ENCODE measurements at places on chromosomes 7 and 10.
A peak's percentile ranks its signal among the peaks of the same experiment; 100 is the strongest.

DNA sequence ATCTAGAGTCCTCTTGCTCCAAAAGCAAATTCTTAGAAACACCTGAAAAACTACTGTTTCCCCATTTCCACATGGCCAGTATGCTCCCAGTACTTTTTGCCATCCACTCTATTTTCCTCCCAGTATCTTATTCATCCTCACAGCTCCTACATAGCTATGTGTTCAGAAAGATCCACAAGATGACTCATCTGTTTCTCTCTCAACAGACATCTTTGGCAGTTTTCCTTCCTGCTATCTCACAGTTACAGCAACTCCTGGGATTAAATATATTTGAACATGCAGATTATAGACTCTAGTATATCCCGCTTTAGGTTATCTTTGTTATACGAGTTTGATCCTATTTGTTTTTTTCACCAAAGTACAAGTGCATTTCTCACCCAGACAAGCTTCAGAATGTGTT is 675.6 kb upstream of the POT1 start:
- DNase-seq: no peak

DNA sequence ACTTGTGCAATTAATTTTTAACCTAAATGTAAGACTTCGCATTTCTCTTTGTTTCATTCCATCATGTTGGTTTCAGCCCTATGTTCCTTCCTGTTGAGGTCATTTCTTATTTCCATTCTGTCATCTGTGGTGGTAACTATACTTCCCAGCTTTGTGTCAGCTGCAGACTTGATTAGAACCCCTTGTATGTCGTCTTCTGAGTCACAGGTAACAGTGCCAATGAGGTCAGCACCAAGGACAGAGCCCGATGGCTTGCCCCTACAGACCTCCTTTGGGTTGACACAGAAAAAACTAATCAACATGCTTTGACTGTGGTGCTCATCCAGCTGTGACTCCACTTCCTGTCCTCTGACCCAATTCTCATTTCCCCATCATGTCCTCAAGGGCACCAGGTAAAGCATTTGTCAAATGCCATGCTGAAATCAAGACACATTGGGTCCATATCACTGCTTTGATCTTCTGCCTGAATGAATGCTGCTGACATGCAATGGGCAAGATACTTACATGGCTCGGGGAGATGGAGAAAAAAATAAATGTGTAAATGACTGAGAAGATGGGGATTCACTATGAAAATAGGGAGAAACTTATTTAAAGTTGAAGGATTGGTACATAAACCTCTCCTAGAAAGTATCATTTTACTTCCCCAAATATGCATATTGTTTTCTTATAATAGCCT is 25.6 kb upstream of the CRTAC1 start:
- no peak for DNase-seq

DNA sequence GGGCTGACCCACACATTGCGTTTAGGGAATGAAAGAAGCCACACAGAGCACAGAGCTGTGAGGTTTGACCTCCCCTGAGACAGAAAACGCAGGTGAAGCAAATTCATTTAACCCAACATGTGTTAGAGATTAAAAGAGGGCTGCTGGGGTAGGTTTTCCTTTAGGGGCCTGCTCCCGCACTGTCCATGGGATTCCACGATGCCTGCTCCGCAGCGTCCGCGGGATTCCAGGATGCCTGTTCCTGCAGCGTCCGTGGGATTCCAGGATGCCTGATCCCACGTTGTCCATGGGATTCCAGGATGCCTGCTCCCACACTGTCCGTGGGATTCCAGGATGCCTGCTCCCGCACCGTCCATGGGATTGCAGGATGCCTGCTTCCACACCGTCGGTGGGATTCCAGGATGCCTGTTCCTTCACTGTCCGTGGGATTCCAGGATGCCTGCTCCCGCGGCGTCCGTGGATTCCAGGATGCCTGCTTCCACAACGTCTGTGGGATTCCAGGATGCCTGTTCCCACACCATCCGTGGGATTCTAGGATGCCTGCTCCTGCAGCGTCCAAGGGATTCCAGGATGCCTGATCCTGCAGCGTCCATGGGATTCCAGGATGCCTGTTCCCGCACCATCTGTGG is 78.7 kb downstream of the VIPR2 start:
- DNase-seq: no peak

DNA sequence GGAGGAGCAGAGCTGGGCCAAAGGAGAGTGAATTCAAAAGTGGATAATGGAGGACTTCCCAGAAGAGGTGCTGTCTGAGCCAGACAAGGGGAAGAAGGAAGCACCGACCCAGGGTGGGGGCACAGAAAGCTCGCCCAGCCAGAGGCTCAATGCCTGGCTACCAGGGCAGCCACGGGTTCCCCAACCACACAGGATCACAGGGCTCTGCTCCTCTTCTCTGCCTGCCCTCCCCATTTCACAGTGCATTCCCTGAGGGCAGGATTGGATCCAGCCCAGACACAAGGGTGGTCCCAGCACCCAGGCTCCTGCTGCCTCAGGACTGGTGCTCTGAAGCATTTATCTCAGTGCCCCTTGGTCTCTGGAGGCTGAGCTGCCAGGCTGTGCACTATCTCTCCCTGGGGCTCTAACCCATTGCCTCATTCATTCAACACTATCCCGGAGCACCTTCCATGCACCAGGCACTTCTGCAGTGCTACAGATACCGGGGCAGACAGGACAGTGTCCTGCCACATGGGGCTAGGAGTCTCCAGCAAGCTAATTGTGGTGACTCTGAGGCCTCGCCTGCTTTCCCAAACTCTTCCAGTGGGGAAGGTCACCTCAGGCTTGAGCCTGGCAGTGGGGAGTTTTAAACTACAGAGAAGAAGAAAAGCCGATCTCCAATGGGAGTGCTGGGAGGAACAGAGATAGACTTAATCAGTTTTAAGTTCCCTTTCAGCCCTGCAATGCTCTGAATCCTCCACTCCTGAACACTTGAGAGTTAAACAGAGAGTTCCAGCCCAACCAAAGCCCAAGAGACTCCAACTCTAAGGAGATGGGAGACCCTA is 201.8 kb upstream of the ZMIZ1 start:
- no peak for DNase-seq

DNA sequence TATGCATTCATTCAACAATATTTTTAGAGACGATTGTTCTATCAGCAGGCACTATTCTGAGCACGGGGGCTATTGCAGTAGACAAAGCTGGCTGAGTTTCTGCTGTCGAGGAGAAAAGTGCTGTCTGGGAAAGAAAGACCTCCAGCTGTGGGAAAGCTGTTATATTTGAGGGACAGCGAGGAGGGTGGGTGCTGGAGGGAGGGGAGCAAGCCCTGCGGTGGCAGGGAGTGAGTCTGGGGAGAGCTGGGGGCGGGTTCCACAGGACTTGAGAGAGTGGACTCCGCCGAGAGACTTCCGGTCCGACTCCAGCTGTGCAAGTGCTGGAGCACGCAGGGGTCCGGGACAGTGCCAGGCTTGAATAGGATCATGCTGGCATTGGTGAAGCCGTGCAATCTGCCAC is 602.1 kb upstream of the FOXK1 start:
- no peak for DNase-seq

DNA sequence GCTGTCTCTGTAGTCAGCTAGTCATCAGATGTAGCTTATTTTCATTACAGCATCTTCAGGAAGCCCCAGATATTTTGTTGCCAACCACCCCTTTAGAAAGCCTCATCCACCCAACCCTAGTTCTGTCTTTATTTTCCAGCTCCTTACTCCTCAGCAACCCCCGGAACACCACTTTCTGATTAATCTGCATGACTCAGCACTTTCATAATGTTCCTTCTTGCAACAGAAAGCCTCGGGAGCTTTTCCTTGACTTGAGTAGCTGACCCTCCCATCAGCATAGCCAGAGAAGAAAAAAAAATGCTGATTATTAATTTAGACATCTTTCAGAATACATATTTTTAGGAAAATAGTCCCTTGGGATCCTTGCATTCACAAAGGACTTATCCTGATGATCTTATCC is 244.0 kb upstream of the CXCL12 start:
- DNase-seq: peak; percentile 65

- no peak for DNase-seq
These were observed 41.2 kb upstream of the AKR1E2 start for GRCh38 chr10:4784667-4785333.

DNA sequence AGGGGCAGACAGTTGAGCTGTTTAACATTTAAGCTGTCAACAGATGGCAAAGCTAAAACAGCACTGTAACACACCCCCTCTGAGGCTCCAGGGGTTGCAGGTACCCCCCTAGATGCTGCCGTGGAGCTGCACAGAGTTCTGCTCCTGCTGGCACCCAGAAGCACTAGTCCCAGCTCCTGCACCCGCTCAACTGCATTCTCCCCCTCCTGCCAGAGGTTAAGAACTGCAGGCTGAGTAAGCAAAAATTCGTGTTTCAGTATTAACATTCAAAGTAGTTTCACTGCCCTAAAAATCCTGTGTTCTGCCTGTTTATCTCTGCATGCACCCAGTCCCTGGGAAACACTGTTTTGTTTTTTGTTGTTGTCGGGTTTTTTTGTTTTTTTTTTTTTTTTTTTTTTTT is 790.8 kb upstream of the KCND2 start:
- peak; percentile 1 for DNase-seq

DNA sequence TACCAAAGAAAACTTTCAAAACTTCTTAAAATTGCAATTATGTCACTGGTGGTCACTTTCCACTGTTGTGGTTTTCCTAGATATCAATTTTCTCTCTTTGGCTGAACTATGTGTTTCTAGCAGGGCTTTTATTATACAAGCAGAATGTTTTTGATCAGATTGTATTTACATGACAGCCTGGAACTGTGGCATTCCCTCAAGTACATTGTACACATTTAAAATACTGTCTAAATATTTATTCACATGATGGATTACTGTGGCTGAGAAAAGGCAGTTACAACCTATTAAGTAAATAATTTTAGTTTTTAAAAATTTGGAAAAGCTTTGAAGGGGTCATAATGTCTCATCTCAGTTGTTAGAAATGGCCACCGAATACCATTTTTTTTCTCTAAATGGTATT is 231.9 kb upstream of the PPP1R3A start:
- no peak for DNase-seq

DNA sequence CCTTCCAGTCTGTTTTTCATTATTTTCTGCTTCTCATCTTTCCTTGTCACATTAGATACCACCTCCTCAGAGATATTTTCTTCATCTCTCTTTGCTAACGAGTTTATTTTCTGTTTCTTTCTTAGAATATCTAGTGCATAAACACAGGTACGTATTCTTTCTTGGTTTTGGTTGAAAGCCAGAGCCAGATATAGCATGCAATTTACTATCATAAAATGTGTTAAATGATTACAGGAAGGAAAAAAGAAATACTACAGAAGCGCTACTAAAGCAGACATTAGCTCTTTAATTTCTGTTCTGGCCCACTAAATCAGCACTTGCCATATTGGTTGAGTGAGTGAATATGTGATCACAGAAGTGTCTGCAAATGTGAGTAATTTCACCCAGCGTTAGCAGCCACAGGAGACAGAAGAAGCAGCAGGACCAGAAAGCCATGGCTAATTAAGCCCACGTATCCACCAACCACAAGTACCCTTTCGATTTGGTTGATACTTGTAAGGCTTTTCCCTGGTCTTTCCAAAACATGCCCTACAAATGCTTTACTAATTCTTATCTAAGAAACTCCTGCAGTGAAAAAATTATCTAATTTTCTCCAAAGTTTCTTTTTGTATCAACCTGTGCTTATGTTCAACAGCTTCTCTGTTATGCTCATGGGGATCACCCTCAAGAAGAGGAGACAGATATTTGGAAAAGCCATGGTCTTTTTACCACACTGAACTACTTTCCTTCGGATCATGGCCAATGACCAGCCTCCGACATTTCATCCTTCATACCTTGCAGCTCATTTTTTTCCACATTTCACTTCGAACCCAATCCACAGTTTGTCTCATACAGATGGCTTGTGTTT is 23.1 kb upstream of the MACC1 start:
- DNase-seq: no peak

GRCh38 chr10:50228672-50229071 is 22.6 kb downstream of the ASAH2 start:
- DNase-seq: no peak

DNA sequence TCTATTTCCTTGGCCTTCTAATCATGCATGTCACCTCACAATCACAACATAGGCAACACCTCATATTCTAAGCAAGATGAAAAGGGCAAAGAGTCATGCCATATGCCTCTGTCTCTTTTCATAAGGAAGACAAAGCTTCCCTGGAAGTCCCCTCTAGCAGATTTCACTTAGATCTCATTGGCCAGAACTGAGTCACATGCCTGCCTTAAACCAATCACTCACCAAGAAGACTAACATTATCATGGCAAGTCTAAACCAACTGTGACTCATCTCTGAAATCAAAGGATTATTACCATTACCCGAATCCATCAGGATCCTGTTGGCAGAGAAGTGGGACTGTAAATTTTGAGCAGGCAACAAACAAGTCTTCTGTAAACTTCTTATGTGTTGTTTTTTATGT is 27.8 kb downstream of the CAV1 start:
- no peak for DNase-seq

GRCh38 chr10:72133517-72133916 is 45.2 kb upstream of the SPOCK2 start:
- peak; percentile 92 for DNase-seq

GRCh38 chr7:139901901-139902300 is 72.8 kb downstream of the TBXAS1 start:
- peak; percentile 49 for DNase-seq

- no peak for DNase-seq
These were observed 321.1 kb downstream of the PARD3 start for GRCh38 chr10:34494012-34494411.

- DNase-seq: no peak
These were observed 53.5 kb downstream of the DLG5 start for GRCh38 chr10:77872947-77873535.

GRCh38 chr10:43671659-43672531 is 23.2 kb upstream of the ZNF32 start:
- peak; percentile 56 for DNase-seq

GRCh38 chr10:132582137-132582536 is 44.5 kb downstream of the INPP5A start:
- DNase-seq: no peak

- no peak for DNase-seq
These were observed 139.5 kb downstream of the FAM107B start for GRCh38 chr10:14635043-14635710.

DNA sequence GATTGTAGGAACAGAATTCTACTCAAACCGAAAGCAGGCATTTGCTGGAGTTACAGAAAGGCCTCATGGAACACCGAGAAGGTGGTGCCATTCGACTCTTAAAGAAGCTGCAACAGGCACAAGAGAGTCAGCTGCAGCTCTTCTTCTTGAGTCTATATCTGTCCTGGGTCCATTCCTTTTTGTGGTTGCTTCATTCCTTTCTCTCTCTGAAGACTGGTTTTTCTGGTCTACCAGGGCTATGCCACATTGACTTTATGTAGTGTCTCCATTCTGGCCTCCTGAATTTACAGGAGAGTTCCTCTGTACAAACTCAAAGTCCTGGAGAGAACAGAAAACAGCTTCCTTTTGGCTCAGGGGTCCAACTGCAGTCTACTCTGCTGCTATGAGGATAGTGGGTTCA is 132.8 kb downstream of the CFTR start:
- no peak for DNase-seq

- no peak for DNase-seq
These were observed 71.6 kb downstream of the CCDC71L start for GRCh38 chr7:106589198-106589879.
